ENCODE measurements at places on chromosomes 5 and 9.

- no peak for DNase-seq
Observed at GRCh38 chr5:100970646-100971255, 67.7 kb upstream of the ST8SIA4 start.

DNA sequence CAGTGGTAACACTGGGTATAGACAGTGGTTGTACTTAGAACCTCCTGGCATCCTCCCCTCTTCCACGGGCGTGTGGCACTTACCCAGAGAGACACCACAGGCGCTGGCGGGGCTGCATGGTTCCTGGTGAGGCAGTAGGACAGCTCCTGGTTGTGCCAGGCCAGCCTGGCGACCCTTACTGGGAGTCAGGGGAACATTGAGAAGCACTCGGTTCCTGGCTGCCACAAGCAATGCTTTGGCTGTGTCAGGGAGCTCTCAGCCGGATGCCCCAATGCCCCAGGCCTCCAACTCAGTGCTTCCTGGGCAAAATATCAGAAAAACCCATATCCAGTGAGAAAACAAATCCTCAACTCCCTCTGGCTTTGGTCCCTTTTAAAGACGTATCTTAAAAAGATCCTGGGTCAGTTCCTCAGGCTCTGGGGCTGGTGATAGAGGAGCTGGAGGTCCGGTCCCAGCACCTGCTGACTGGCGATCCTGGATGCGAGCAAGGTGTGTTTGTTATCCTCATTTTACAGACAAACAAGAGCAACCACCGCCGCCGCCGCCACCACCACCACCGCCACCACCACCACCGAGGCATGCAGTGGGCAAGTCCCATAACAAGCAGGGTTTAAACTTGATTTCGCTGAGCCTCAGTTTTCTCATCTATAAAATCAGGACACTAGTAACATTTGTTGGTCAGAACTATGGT is 4.2 kb downstream of the NKX2-5 start:
- no peak for DNase-seq

- DNase-seq = no peak
Observed at GRCh38 chr5:129820-130219, 37.9 kb downstream of the PLEKHG4B start.

- no peak for DNase-seq
Observed at GRCh38 chr5:150013931-150014330, 13.4 kb downstream of the HMGXB3 start.
